ENCODE measurements at places on chromosomes 3 and 15.

DNA sequence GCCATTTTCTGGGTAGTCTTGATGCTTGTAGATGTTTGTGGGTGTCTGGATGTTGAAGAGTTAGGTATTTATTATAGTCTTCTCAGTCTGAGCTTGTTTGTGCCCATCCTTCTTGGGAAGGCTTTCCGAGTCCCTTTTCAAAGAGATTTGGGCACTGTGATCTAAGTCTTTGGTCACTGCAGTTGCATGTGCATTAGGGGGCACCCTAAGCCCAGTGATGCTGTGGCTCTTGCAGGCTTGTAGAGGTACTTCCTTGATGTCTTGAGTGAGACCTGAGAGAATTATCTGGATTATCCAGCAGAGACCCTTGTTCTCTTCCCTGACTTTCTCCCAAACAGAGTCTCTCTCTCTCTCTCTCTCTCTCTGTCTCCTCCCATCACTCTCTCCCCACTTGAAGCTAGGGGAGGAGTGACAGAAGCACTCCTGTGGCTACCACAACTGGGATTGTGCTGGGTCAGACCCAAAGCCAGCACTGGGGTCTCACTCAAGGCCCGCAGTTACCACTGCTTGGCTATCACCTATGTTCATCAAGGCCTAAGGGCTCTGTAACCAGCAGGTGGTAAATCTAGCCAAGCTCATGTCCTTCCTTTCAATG lies 68.5 kb downstream of the TMCO5A start:
- DNase-seq = peak; percentile 84

GRCh38 chr3:194089357-194090177 lies 46.4 kb upstream of the HES1 start:
- no peak for DNase-seq

- DNase-seq = no peak
Measured at GRCh38 chr3:141393735-141394076, 25.4 kb downstream of the ZBTB38 start.

GRCh38 chr3:155407331-155407730 lies 113.8 kb upstream of the STRIT1 start:
- no peak for DNase-seq

DNA sequence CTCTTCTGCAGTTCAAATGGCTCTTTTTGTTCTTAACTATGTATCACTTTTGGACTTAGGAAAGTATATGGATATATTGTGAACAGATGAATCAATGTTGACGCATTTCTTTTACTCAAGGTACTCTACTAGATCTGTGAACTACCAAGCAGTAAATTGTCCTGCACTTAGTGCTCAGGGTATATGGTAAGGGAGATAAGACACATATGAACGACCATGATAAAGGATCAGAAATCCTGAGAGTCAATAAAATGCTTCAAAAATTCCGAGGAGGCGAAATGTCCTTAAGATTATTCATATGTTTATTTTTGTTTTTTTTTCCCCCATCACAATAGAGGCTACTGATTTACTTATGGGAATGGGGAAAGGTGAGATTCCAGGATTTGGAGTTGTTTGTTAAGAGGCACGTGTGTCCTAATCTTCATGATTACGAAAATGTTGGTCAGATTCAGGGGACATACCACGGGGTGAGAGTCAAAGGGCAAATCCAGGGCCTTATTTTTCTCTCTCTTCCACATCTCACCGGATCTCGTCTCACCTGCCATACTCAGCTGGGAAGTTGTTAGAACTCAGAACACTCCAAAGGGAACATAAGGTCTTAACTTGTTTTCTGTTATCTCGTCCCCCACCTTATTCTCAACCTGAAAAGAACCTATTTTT lies 475.1 kb upstream of the TBL1XR1 start:
- no peak for DNase-seq

GRCh38 chr3:15753056-15753710 lies 44.6 kb downstream of the ANKRD28 start:
- DNase-seq = no peak

DNA sequence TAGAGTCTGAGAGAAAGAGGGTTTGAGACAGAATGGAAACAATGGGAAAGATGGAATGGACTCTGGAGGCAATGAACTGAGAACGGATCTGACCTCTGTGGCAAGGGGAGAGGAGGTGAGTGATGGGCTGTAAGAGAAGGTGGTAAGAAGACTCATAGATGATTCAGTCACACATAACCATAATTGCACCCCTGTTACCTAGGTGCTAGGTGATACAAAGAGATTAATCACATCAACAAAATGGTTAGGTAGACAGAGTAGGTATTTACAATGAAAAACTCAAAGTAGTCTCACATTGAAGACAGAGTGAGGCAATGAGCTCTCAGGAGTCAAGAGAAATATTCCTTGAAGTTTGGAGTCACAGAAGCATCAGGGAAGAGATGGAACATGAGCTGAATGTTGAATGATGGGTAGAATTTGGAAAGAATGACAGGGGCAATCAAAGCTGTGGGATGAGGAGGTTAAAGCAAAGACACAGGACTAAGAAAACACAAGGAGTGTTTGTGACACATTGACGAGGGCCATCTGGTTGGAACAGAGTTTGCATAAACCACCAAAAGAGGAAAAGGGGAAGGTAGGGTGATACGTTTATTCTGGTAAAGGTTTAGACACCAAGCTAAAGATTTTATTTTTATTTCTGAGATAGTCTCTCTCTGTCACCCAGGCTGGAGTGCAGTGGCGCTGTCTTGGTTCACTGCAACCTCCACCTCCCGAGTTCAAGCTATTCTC lies 32.7 kb downstream of the MME start:
- no peak for DNase-seq

DNA sequence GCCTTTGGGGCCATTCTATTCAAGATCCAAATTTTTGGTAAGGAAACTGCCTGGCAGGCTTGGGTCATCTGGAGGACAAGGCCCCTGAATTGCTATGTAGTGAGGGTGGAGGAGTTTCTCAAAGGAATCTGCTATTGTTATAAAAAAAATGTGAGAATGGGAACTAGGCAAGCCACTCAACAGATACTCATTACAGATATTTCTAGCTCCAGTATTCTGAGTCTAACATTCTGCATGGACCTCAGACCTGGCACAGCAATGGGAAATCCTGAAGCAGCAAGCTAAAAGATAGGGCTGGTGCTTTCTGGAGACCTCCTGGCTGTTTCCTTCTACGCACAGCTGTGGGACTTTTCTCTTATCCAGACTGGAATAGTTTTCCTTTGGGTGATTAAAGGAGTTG lies 430.7 kb upstream of the RBMS3 start:
- no peak for DNase-seq

GRCh38 chr3:133762539-133762938 lies 16.3 kb downstream of the TF start:
- DNase-seq = no peak

- DNase-seq = no peak
Measured at GRCh38 chr15:58462973-58463663, 31.3 kb downstream of the LIPC start.

DNA sequence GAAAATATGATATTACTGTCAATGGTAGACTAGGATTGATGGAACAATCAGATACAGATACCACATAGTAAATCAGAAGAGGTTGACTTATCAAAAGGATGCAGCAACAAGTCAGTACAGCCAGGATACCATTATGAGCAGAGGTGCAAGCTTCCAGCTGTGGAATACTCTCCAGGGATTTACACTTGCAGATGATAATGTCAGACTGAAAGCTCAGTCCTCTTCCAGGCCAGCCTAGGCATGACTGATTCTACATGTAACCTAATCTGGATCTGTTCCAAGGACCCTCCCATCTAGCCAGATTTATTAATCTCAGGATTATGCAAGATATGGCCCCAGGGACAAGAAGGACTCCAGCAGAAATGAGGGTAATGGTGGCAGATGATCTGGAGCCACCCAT lies 8.2 kb downstream of the FILIP1L start:
- DNase-seq = peak; percentile 11

GRCh38 chr3:359672-360071 lies 163.1 kb downstream of the CHL1 start:
- peak; percentile 32 for DNase-seq

DNA sequence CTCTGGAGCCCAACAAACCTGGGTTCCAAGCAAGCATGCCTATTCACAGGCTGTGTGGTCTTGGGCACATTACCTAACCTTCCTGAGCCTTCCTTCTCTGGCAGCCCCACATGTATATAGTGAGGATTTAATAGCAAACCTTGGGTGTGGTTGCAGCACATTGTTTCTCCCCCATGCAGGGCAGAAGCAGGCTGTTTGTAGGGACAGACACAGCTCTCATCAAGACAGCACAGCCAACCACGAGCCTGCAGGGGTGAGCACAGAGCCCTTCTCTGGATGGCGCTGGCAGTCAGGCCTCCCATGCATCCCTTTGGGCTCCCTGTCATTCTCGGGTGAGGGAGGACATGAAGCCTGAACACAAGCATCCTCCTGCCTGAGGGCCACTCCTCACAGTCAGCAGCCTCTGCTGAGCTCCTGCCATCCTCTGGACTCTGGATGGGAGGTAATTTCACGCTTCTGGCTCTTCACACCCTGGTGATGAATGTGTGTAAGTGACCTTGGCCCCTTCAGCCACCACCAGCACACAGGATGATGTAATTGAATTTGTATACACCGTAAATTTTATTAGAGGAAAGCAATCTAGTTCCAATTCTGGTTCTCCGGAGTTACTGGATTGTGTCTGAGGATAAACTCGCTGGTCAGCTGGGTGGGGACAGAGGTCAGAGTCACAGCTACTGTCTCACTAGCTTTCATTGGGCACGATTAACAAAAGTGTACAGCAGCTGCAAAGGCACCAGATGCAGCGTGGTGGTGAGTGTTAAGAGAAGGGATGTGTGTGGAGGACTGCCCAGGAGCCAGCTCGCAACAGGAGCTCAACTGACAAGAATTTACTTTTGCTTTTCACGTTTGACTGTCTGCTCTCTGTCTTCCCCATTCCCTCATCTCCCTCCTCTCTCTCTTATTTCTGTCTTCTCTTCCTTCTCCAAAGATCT lies 118.1 kb downstream of the CLSTN2 start:
- DNase-seq = no peak

DNA sequence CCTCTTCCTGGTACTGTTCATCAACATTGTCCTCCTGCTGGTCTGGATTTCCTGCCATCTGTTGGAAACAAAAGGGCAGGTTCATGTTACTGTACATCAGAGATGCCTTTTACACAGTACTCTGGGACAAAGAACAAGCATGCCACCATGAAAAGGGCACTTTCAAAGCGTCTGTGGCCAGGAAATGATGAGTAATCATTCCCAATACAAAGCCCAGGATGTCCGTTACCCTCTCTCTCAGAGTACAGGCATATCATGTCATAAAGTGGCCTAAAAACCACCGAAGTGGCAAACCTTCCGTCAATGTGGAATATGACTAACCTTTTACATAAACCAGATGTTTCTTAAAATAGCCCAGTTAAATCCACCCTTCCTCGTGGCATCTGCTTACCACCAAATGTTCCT lies 71.2 kb downstream of the GOLIM4 start:
- no peak for DNase-seq

- DNase-seq = no peak
Measured at GRCh38 chr3:191425322-191425734, 35.6 kb upstream of the PYDC2 start.

DNA sequence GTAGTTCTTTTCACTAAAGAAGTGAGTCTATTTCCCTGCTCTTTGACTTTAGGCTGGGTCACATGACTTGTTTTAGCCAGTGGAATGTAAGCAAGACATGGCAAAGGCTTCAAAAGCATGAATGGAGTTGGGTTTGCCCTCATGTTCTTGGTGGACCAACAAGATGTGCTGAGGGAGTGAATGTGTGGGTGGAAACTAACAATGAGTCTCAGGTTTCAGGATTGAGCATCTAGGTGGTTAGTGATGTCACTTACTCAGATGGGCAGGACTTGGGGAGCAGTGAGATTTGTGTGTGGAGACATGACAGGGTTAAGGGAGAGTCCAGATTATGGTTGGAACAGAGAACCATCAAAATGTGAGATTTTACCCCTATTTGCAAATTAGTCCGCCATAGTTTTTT lies 181.4 kb upstream of the UBE2E1 start:
- peak; percentile 28 for DNase-seq

GRCh38 chr3:71395470-71395869 lies 188.1 kb downstream of the FOXP1 start:
- no peak for DNase-seq

- DNase-seq = peak; percentile 98
Measured at GRCh38 chr3:14402304-14402811, at the start of gene SLC6A6. SLC6A6 (plus strand) TSS chr3:14402606; CDS start chr3:14443635, 41,029 bp downstream.

- DNase-seq = no peak
Measured at GRCh38 chr3:69129531-69129930, 7.1 kb upstream of the LMOD3 start.

DNA sequence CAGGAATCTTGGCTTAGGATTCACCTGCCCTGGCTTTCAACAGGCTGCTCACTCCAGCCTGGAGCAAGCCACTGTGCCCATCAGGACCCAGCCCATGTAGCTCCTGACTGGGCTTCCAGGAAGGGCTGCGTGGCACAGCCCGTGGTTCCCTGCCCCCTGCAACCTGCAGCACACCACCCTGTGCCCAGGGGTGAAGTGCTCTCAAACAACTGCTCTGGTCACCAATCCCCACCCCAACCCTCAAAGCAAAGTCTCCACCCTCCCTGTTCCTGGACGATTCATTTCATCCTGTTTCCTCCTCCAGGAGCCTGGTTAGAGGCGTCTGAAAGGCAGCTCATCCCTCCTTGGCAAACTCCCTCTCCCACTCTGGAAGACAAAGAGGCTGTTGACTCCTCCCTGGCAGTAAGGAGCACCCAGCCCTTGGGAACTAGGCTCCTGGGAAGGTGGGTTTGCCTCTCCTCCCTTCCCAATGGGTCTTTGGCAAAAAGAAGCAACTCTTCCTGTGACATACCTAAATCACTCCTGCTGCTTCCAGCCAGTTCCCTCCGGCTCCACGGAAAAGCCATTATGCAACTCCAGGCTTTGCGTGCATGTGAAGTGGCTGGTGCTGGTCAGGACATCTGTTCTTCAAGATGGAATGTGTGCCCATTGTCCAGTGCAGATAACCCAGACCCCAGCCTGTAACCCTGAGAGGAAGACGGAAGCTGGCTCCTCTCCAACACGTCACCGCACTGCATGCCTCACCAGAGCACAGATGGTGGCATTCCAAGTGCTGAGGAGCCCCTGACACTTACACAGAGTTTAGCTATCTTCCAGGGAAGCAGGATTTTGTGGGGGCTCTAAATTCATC lies 29.1 kb upstream of the VIPR1 start:
- no peak for DNase-seq

- DNase-seq = no peak
Measured at GRCh38 chr3:145704020-145704419, 457.0 kb downstream of the PLOD2 start.

- DNase-seq = no peak
Measured at GRCh38 chr3:48820612-48821324, 26.9 kb downstream of the PRKAR2A start.

GRCh38 chr3:87076946-87077345 lies 86.0 kb upstream of the VGLL3 start:
- no peak for DNase-seq

DNA sequence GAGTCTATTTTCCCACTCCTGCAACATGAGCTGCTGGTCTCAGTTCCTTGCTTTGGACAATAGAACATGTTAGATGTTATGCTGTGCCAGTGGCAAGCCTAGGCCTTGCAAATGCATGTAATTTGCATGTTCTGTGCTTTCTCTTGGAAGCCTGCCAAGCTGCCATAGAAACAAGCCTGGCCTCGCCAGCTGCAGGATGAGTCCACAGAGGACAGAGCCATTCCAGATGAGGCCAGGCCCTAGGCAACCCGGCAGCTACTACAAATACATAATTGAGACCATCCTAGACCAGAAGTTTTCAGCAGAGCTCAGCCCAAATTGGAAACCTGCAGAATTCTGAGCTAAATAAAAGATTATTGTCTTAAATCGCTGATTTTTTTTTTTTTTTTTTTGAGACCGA lies 39.6 kb downstream of the TRIM69 start:
- peak; percentile 40 for DNase-seq

- no peak for DNase-seq
Measured at GRCh38 chr3:67154429-67154828, 156.3 kb downstream of the KBTBD8 start.

GRCh38 chr15:44289259-44289790 lies 806 bp downstream of the GOLM2 start:
- no peak for DNase-seq
